ENCODE measurements at places on chromosomes 4 and X. TPM values are rescaled to one million over a fixed set of nuclear protein-coding genes. Genes with fewer than 3 reads are reported as not detected.

The OTUD6A gene
- not detected for total RNA-seq

The CSAG3 gene
- not detected for total RNA-seq

GRCh38 chr4:128461291-128462102, 173.9 kb upstream of the PGRMC2 start:
- DNase-seq: peak; percentile 71

- no peak for DNase-seq
These were observed 71.5 kb downstream of the AFF1 start for GRCh38 chr4:87006426-87006675.

- peak; percentile 18 for DNase-seq
These were observed 515.3 kb upstream of the ARX start for GRCh38 chrX:25531096-25531495.

DNA sequence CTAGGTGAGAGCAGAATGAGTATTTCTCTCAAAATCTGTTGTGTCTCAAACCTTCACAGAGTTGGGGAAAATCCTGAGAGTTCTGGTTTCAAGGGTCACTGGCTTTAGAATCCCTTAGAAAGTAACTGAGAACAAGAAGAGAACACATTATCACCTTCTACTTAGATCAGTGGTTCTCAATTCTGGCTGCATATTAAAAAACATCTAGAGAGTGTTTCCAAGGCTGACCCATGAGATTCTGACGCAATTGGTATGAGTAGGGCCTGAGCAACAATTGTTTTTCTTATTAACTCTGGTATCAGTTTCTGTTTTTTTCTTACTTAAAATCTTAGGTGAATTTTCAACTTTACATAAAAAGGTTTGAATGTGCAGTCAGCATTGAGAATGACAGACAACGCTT, 212.8 kb downstream of the HS6ST2 start:
- DNase-seq: no peak

DNA sequence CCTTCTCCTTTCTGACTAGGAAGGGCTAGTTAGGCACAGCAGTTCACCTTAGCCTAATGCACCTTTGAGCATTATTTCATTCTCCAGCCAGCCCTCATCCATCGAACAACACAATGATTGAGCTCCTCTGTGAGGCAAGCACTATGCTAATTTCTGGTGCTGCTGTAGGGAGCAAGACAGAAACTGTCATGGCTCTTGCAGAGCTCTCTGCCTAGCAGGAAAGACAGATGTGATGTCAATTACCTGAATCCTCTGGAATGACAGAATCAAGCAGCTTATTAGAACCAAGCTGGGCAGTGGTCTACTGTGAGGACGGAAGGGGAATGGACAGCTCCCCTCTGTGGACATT, 256.1 kb upstream of the NOCT start:
- no peak for DNase-seq

DNA sequence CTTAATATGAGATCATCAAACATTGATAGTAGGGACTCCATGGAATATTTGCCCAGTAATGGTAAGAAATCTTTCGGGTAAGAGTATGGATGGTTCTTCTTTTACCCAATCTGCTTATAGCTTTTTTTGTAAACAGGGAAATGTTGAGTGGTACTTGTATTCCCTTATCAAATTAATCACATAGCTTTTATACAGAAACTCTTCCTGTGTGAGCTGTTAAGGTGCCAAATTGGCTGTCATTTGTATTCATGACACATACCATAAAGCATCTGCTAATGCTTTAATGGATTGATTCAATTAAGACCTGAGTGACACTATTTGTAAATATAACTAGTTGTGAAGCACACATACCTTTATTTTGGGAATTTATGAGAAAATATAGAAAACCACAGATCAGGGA, 34.2 kb downstream of the KLF3 start:
- no peak for DNase-seq

DNA sequence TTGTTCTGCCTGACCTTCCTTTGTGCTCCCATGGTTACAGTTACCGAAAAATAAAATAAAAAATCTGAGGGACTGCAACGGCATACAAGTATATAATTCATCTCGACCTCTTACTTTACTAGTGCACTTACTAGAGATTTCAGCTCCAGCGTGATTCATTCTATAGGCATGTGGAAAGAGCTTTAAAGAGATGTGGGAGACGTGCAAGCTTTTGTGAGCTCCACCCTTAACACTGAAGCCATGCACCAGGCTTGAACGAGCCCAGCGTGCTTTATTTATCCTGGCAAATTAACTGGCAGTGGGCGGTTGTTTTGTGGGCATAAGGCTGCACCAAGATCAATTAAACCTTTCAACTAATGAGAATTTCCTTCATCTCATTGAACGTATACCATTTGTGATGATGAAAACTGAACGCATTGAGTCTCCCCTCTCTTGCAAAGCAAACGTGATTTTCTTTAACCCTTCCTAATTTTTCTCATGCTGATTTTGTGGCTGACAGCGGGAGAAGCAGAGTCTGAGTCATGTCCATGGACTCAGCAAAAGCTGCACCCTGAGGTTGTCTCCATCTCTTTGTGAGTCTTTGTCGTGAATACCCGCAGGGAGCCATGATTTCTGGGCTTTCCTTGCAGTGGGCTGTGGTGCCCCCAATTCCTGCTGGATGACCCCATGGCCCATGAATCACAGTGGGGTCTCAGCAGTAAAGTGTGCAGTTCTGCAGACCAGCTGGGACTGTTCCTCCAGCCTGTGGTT, 60.1 kb downstream of the MXRA5 start:
- peak; percentile 75 for DNase-seq
